ENCODE measurements at places on chromosomes 7 and 10.
A peak's percentile ranks its signal among the peaks of the same experiment; 100 is the strongest.

DNA sequence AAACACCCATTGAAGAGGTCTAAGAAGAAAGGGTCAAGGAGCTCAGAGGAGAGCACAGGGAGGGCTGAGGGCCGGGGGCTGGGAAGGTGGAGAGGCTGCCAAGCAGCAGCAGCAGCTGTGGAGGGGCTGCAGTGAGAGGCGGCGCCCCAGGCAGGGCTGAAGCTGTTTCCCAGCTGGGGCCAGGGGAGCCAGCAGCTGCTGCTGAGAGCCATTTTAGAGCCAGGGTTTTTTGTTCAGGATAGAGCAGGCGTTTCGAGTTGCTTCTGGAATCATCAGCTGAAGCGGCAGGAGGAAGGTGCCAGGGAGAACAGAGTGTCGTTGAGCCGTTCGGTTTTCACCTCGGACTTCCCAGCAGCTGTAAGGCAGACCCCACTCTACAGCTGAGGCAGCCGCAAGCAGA is 62.7 kb downstream of the LANCL2 start:
- no peak for DNase-seq

DNA sequence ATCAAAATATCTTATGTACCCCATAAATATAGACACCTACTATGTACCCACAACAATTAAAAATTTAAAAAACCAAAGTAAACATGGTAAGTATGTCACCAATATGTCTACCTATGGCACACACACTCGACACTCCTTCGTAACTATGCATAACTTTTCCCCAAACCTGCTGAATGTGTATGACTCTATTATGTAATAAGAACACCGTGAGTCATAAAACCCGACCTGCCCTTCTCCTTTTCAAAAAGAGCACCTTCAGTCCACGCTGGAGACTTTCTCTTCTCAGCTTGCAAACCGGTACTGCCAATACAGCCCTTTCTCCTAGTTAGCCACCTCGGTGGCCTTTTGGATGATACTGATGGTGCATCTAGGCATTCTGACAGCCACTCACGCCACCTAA is 186.3 kb downstream of the PRPF18 start:
- DNase-seq = peak; percentile 81

DNA sequence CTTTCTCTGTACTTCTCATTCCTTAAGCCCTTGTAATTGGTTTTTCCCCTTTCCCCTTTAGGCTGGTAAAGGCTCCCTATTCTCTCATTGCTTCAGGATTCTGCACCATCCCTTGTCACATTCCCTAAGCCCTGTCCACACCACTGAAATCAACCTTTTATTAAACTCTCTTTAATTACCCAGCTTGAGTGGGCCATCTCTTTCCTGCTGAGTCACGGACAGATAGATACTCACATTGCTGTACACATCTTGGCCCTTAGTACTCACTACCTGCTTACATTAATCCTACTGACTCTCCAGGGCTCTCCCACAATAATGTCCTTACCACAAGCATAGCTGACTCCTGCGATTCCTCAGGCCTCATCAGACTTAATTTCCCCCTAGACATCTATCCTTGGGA is 94.0 kb upstream of the PCGF5 start:
- no peak for DNase-seq

DNA sequence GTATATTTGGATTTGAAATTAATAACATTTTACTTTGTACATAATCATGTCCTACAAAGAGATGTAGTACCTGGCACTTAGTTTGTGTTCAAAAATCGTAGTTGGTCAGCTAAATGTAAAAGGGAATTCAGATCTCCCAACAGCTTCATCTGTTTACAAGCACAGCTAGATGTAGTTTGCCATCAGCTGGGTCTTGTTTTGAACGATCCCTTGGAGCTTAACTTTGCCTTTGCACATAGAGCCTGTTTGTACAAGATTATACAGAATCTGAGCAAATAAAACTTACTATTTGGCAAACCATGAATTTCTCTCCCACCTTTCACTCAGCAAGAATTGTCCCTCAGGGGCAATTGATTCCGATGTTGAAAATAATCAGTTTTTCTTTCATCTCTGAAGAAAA is 36.1 kb upstream of the ADD3 start:
- DNase-seq = no peak

DNA sequence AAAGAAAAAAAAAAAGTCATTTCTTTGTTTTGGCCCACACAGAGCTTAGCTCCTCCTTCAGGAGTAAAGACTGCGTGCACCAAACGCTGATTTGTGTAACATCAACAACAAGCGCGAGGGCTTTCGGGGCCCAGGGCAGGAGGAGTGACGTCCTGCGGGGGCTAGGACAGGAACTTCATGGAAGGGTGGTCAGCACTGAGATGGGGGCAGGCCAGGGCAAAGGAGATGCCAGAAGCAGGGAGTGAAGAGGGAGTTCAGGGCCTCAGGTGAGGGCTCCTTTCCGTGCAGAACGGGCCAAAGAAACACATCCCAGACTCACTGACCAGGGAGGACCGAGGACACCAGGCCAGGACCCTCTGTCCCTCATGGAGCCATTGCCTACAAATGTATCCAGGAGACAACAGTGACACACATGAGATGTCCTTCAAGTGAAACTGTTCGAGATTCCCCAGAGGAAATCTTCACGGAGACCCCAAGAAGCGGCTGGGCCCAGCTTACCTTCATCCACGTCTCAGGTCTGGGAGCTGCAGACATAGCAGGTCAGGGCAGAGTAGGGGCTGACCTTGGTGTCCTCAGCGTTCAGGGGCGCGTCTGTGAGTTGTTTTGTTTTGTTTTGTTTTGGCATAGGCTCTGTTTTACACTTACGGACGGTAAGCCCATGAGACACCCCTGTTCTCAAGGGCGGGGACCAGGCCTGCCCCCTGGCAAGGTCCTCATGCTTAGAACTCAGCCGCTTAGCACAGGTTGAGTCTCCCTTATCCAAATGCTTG is 30.4 kb upstream of the SHH start:
- DNase-seq = no peak

GRCh38 chr10:67200913-67201564 is 275.2 kb downstream of the LRRTM3 start:
- DNase-seq = no peak

DNA sequence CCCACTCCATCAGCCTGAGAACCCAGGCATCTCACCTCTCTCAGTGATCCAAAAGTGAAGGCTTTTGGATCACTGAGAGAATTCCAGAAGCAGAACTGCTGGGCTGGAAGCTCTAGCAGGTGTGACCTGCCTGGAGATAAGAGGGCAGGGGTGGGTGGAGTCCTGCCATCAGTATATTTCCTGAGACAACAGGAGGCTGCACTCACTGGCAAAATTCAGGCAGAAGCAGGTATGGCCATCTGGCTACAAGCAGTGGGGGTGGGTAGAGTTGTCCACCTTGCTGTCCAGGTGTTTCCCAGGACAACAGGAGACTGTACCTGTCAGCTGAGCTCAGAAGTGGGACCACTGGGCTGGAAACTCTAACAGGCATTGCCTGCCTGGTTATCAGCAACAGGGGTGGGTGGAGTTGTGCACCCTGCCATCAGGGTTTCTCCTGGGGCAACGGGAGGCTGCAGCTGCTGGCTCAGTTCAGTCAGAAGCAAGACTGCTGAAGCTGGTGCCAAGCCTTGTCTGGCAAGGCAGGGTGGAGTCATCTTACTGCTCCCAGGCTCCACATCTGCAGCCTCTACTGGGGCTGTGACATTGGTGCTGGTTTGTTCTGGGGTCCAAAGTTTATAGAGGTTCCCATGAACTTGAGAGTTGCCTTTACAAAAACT is 47.2 kb upstream of the SFTPD start:
- DNase-seq = no peak

- no peak for DNase-seq
These were observed 264.3 kb downstream of the RPS24 start for GRCh38 chr10:78297997-78298396.

DNA sequence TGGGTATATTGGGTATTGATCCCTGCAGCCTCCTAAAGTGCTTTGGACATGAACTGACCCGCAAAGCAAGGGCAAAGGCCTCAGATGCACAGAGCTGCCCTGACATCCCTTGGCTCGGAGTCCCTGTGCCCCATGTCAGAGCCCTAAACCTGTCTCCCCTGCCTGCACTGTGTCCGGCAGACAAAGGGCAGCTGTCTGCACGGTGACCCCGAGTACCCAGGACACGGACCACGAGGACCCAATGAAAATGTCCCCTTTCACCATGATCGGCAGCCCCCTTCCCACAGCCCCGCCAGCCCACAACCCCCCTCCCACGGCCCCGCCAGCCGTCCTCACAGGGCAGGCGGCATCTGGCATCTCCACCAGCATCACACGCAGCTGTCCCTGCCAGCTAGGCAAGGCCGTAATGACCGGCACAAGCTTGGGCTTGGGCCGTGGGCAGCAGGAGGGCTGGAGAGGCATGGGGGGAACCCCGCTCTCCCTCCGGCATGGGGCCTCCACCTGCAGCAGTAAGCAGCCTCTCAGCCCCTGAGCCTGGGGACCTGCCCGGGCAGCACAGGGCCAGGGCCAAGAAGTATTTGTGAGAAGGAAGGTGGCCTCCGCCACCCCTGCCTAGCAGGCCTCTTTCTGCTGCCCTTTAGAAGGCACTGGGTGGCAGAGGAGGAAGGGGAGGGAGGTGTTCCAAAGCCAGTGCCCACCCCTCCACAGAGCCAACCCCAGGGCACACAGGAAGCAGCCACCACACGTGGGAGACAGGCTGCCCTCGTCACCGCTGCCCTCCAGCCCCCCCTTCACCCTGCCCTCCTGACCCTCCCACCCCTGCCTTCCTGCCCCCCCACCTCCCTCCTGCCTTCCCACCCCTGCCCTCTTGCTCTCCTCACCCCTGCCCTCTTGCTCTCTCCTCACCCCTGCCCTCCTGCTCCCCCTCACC is 10.1 kb downstream of the NUDT1 start:
- DNase-seq = no peak

DNA sequence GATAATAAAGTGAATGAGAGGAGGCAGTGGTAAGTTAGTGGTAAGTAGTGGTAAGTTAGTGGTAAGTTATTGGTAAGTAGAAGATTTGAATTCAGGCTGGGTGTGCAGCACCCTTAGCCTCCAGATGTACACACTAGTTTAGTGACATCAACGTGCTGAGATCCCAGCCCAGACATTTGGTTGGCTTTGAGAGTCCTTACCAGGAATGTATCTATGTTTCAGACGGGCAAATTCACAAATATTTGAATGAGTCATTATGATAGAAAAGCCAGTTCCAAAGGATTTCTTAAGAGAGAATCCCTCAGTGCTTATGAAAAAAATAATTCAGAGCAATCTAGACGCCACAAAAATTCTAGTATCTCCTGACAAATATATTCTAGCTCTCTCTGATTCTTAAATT is 70.0 kb downstream of the ARL4A start:
- peak; percentile 66 for DNase-seq

DNA sequence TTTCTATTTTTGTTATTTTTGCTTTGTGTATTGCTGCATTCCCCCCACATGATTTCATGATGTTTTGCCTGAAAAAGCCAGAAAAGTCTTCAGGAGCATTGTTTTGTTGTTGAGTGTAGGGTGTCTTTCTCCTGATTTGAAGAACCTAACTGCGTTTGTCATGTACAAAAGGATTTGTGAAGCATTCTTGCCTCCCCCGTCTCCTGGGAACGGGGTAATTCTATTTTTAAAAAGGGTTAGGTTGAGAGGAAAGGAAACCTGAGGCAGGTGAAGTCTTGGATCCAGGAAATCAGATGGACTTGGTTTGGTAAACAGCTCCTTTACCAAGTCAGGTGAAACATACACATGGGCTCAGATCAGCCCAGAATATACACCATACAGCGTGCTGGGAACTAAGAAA is 26.0 kb upstream of the BTBD16 start:
- no peak for DNase-seq

DNA sequence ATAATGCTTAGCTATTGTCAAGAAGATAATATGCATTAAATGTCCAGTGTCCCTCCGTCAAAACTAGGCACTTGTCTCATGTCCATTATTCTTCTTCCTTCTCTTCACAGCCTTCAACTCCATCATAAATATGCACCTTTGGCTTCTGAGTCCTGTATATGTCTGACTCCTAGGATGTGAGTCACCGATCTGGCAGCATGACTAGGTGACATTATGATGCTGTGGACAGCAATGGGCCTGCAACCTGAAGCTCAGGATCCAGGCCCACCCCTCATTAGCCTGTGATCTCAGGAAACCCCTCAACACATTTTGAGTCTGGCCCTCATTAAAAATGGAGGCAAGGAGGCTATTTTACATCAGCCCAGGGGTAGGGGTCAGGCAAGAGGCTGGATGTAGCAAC is 362.5 kb upstream of the ZMIZ1 start:
- peak; percentile 70 for DNase-seq

GRCh38 chr7:128174386-128174785 is 66.7 kb upstream of the LEP start:
- DNase-seq = no peak

DNA sequence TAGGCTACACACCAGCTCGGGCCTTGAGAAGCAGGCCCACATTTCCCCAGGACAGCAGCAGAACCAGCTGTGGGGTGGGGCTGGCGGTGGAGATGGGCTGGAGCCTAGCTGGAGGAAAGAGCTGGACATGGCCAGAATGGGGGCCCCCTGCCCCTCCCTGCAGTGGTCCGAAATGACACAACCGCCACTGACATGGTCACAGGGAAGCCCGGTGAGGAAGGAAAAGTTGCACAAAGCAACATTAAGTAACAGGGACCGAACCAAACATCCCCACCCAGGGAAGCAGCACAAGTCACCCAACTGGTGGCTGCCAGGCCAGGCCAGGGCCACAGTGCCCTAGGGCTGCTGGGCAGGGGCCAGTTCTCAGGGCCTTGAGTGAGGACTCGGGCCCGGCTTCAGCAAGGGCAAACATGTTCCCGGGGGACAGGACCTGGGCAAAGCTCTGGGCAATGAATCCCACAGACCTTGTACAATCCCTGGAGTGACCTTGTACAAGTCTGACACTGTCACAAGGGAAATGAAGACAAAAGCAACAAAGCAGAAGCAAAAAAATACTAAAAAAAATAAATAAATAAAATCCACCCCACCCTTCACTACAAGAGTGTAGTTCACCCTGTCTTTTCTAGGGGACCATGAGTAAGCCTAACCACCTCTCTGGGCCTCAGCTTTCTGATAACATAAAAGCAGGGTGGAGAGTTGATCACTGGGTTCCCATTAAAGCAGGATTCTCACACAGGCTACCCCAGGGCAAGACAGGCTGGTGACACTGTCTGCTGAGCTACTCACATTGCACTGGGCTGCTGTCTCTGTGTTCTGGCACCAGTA is 33.0 kb downstream of the PSAP start:
- DNase-seq = no peak

DNA sequence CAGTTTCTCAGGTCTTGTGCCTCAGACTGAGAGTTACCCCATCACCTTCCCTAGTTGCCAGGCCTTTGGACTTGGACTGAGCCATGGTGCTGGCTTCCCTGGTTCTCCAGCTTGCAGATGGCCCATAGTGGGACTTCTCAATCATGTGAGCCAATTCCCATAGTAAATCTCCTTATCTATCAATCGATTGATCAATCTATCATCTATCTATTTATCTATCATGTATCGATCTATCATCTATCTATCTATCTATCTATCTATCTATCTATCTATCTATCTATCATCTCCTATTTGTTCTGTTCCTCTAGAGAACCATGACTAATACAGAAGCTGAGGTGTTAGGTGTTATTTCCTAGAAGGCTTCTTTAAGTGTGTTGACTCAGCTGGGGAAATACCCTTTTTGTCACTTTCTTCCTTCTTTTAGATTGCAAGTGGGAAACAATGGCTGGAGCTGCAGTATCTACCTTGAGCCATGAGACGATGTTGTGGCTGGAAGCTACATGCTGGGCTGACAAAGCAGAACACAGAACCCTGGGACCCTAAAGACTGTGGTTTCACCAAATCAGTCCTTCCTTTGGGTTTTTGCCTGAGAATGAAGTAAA is 234.7 kb upstream of the GLI3 start:
- peak; percentile 94 for DNase-seq

- no peak for DNase-seq
These were observed 77.7 kb upstream of the GPR26 start for GRCh38 chr10:123588386-123588914.

Data from bronchial epithelial cell (primary cell).